ENCODE measurements at places on chromosomes 13 and 19.
A peak's percentile ranks its signal among the peaks of the same experiment; 100 is the strongest.

DNA sequence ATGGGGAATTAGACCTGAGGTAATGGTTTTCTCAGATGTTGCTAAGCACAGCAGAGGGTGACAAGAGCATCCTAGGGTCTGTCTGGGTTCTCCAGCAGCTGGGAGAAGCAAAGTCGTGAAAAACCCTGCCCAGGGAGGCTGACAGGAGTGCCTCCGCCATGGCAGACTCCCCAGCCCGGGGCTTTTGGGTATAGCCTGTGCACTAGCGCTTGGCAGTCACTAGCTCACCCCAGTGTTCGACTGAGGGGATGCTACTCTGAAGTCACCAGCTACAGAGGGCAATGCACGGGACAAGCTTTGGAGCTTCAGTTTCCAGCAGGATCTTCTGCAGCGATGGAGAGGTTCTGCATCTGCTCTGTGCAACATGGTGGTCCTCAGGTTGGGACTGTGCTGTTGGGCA lies 87.5 kb downstream of the ING1 start:
- no peak for DNase-seq

GRCh38 chr19:2010135-2010668 lies 5.3 kb downstream of the BTBD2 start:
- no peak for DNase-seq

GRCh38 chr19:12727745-12728433 lies 4.2 kb upstream of the TNPO2 start:
- no peak for DNase-seq

GRCh38 chr19:33906578-33907335 lies 110.1 kb downstream of the KCTD15 start:
- no peak for DNase-seq

DNA sequence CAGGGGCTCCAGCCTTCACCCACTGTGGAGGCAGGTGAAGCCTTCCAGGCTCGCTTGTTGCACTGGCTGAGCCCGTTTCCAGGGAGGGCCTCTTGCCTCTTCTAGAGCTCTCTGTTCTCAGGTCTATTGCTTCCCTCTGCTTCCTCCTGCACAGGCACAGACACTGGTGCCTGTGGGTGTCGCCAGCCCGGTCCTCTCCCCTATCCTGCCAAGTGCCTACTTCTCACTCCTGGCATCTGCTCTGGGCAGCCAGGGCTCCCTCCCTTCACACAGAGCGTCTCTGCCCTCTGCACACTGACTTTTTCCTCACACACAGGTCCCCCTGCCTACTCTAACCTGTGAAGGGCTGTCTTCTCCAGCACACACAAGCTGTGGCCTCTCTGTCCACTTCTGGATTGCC lies 60.3 kb downstream of the SLC7A9 start:
- no peak for DNase-seq

DNA sequence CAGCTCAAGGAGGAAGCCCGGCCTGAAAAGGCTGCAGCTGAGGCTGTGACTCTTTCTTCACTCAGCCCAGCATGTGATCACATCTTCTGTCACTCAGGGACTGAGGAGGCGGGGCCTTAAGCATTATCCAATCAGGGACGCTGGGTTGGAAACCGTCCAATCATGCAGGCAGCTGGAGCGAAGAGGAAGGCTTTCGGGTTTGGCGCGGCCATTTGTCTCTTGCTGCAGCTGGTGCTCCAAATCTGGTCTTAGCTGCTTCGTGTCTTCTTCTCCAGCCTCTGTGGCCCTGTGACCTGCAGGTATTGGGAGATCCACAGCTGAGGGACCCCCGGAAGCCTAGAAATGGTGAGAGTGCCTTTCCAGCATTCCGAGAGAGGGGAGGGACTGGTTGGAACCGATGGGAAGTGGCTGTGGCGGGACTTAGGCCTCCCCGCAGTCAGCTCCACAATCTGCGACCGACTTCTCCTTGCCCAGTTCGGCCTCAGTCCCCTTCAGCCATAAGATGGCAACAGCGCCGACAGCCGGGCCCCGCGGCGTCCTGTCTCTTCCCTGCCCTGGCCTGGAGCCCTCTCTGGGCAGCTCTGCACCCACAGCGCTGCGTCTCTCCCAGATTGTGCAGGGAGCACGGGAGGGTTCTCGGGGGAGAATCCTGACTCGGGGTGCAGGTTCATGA lies at the start of gene ZNF90:
TSS of gene ZNF90 (plus strand) at position 210 of the 673 bp plus-strand sequence. CDS start at position 343, 133 bp downstream.
- peak; percentile 29 for DNase-seq

GRCh38 chr13:46621133-46621532 lies 68.2 kb downstream of the LRCH1 start:
- DNase-seq = no peak

DNA sequence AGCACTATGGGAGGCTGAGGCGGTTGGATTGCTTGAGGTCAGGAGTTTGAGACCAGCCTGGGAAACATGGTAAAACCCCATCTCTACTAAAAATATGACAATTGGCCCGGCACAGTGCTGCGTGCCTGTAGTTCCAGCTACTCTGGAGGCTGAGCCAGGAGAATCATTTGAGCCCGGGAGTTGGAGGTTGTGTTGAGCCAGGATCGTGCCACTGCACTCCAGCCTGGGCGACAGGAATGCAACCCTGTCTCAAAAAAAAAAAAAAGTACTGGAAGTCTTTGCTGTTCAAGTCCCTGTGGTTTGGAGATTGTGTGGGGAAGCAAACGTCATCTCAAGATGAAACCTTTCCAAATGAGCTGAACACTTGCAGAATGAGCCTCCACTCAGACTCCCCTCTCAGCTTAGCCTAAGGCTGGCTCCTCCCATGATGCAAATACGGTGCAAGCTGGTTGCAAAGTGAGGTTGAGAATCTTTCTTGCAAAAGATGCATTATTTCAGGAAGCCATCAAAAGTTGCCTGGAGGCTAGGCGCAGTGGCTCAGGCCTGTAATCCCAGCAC lies 46.2 kb downstream of the MYO9B start:
- DNase-seq = no peak

- no peak for DNase-seq
These were observed 146.8 kb upstream of the TSHZ3 start for GRCh38 chr19:31496076-31496475.

DNA sequence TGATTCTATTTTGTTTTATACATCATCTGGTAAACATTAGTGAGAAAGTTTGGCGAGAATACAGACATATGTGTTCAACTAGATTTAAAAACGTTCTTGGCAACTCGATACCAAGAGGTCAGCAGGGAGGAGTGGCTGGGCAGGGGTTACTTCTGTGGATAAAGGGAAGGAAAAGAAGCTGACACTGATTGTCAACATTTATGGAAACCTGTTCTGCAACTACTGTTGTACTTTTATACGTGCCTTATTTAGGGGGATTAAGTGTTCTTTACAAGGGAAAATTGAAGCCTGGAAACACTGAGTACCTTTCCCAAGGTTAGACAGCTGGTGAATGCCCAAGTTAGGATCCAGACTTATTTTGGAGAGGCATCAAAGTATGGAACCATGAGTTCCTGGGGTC lies 65.0 kb downstream of the MTUS2 start:
- DNase-seq = no peak

- DNase-seq = no peak
These were observed 1423.8 kb upstream of the MIR17HG start for GRCh38 chr13:89923736-89924135.
